Activated naive CD8-positive, alpha-beta T cell treated with anti-CD3 and anti-CD28 coated beads, Interleukin-2, amount 50 U/mL, for 16 hours (primary cell): ENCODE measurements at places on chromosomes 13 and 19.

DNA sequence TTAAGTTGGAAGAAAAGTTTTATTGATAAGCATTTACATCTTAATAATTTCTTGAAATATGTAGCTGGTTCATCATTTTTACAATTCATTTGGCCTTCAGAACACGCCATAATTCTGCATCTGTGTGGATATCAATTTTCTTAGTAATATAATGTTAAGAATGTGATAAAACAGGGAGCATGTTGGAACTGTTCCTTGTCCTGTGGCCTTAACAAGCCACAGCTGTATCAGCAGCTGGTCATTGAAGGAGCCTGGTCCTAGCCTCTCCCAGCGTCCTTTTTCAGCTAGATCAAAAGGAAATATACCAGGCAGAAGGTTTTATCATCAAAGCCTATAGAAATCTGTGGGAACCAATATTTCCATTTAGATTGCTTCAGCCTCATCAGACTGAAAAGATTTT lies 421.8 kb downstream of the SPRY2 start:
- DNase-seq: no peak

GRCh38 chr13:94896238-94896637 lies 183.9 kb upstream of the SOX21 start:
- DNase-seq: no peak

- no peak for DNase-seq
These were observed 23.5 kb downstream of the ZNF180 start for GRCh38 chr19:44476559-44477408.

DNA sequence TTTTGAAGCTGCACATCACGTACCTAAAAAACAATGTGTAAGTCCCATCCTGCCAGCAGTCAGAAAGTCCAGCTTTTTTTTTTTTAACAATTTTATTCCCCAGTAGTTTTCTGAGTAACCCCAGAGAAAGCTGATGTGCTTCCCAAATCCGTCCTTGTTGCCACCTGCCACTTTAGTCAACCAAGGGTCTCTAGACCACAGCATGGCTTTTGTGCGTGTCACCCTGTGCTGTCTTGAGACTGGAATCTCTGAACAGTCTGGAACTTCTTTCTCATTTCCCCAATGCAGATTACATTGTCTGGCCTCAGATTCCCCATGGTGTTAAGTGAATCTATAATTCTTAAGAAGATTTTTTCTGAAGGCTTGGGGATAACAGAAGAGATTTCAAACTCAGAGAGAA lies 289.2 kb upstream of the KLF12 start:
- no peak for DNase-seq

DNA sequence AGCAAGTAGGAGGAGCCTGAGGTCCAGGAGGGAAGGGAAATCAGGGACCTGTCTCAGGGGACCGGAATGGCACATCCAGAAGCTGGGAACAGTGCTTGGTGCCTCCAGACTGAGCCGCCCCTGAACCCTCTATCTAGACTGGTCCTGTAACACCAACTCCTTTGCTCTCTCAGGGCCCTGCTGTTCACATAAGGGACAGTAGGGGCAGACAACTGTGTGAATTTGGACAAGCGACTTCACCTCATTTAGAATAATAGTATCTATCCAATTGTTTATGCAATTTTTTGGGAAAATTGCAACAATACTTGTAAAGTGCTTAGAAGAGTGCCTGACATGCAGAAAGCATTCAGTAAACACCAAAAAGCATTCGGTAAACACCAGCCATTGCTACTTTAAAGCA lies 14.0 kb downstream of the SYMPK start:
- DNase-seq: no peak

DNA sequence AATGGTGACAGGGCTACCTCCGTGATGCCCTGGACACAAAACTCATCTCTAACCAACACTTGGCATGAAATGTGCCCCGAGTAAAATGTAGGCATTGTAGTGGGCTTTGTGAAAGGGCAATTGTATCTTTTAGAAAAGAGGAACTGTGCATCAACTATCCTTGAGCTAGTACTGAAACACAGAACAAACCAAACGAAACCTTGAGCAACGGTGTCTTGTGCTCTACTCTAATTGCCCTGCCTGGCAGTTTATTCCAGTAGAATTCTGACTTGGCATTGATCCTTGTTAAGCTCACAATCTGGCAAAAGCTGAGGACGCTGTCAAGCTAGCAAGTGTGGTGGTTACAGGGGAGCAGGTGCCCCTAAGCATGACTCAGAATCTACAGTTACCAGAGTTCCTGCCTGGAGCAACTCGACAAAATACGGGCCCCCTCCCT lies 707.1 kb upstream of the SPRY2 start:
- no peak for DNase-seq

DNA sequence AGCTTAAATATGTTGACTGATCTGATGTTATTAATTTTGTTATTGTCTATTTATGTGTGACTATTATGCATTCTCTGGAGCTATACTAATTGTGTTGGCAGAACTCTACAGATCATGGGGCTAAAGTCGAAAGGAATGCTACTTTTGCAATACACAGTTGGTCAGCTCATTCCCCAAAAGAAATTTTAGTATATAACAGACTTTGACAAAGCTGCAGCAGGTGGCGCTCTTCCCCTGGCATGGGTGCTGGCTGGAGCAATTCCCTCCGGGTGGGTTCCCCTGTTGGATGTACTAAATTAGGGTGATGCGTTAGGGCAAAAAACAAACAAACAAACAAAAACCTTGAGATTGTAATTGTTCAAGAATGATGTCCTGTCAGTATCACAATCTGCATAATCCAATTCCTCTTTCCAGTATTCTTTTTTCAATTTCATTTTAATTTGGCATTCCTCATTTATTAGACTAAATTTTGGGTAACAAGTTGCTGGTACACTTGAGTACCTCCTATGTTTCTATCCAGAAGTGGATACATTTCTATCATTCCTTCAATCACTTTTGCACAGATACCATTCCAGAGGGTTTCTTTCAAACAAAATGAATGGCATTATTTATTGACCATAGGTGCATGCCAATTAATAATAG lies 322.8 kb upstream of the EDNRB start:
- DNase-seq: no peak

DNA sequence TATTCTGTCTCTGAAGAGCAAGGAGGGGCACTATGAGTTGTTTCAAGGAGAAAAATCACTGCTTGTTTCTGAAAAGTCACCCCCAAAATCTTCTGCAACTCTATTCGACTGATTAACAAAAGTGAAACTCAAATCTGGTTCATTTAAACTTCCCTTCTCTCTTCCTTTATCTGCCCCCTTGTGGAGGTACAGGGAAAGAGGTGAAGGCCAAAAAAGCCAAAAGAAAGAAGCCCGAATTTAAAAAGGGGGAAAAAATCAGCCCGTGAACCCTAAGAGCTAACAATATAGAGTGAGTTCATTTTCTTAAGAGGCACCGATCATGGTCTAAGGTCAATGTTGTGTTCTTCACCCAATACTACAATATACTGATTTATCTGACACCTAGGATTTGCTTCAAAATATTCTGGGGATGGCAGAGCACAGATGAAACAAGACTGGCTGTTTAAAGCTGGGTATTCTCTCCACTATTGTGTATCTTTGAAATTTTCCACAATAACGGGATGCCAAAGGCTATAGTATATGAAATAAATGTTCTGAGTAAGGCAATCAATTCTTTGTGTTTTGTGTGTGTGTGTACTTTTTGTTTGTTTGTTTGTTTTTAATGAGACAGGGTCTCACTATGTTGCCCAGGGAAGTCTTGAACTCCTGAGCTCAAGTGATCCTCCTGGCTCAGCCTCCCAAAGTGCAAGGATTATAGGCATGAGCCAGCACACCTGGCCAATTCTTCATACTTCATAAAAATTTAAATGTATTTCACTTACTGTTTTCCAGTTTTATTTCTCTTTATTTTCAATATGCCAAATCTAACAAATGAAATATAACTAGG lies 55.0 kb upstream of the EEF1AKMT1 start:
- DNase-seq: no peak

DNA sequence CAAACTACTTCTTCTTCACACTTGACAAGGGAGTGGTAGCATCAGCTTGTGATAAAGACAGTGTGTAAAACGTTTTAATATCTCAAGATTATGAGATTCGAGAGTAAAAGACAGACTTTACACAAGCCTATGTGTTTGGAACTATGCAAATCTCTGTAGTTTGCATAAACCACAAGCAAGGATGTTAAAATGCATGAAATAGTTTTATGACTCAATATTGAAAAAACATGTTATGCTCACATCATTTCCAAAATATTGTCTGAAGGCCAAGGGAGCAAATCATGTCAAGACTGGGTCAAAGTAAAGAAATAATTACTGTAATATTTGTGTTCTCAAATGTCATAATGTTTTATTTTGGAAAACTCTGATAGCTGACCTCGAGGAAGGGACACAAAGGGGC lies 316.8 kb upstream of the KLF12 start:
- DNase-seq: no peak

GRCh38 chr13:95387733-95388207 lies 86.5 kb upstream of the ABCC4 start:
- no peak for DNase-seq

DNA sequence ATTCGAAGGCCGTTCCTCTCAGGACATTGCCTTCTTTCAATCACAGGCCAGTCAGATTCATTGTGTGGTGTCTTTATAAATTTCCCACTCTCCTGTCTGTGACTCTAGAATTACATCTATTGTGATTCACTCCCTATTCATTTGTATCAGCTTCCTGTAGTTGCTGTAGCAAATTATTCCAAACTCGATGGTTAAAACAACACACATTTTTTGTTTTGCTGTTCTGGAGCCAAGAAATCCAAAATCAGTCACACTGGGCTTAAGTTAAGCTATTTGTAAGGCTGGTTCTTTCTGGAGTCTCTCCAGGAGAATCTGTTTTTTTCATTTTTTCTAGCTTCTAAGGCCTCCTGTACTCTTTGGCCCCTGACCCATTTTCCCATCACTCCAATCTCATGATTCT lies 1487.0 kb upstream of the SLC10A2 start:
- no peak for DNase-seq

GRCh38 chr13:80599765-80600164 lies 258.8 kb upstream of the SPRY2 start:
- no peak for DNase-seq

DNA sequence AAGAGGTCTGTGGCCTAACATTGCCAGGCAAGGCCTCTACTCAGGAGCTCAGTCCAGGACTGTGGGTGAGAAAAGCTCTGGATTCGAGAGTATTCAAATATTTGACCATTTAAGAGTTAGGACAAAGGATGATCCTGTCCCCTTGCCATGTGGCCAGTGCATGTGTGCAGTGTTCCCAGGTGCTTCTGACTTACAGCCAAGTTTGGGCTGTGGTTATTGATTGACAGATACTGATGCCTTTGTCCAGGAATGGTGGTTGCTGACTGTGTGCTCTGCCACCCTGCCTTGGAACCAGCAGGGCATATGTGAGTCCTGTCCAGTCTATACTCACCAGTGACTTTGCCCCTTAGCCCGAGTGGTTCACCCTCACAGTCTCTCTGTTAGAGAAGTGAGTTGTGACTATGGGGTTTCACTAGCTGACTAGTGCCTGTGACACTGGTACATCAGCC lies 51.9 kb downstream of the GARRE1 start:
- DNase-seq: no peak

DNA sequence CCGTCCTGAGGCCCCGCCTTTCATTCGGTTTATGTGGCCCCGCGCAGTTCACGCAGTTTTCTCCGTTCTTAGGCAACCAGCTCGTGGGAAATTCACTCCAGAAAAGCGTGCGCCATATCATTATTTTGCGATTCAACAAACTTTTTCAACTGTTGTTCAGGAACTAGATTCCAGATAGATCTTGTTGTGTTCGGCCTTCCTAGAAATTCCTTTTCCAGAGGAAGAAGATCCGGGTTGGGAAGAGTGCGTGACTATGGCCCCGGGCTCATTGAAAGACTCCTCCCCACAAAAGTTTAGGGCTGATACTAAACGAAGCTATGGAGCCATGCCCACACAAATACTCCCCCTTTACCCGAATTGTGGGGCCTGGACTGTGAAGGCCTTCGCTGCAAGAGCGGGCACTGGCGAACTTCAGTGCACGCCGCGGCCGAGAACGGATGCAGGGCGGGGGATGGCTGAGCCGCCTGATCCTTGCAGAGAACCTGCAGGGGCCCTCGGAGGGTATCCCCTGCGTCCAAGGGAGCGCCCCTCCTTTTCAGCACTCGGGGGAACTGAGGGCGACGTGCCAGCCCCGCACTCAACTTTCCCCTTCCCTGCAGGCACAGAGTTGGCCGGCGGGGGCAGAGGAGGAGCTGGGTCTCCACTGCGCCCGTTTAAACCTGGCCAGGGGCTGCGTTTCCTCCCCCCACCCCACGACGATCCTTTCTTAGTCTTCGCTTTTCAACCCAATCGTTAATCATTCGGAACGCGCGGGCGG lies 904 bp upstream of the SOX1 start:
- no peak for DNase-seq

DNA sequence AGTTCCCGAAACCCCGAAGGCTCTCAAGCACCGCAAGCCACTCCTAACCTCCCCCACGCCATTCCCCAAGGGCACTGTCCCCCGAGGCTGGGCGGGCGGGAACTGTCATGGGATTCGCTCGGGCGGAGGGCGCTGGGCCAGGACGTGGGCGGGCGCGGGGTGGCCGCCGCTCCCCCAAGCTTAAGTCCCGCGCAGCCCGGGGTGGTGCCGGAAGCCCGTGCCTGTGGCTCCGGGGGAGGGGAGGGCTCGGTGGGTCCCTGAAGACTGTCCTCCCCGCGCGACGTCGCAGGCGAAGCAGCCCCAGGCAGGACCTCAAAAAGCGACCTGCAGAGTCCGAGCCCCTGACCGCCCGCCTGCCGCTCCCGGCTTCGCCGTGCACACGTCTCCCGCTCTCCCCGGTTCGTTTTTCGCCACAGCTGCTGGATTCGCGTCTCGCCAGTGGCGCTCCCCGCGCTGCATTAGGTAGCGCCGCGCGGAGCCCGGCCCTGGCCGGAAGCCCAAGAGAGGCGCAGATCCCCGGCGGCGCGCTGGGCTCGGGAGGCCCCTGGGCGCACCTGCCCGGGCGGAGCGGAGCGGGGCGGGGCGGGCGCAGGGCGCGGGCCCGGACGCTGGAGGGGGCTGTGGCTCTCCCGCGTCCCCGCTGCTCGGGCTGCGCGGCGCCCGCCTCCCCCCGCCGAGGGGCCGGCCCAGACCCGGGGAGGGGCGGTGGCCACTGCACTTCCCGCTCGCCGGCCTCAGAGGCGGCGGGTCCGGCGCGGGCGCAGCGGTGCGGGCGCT lies at the start of gene FARP1:
Gene FARP1 (plus strand): TSS at position 715 of the 777 bp plus-strand sequence. CDS start 70,149 bp downstream, outside the sequence.
- no peak for DNase-seq

- no peak for DNase-seq
These were observed 5.3 kb upstream of the MYBPC2 start for GRCh38 chr19:50427318-50427925.

DNA sequence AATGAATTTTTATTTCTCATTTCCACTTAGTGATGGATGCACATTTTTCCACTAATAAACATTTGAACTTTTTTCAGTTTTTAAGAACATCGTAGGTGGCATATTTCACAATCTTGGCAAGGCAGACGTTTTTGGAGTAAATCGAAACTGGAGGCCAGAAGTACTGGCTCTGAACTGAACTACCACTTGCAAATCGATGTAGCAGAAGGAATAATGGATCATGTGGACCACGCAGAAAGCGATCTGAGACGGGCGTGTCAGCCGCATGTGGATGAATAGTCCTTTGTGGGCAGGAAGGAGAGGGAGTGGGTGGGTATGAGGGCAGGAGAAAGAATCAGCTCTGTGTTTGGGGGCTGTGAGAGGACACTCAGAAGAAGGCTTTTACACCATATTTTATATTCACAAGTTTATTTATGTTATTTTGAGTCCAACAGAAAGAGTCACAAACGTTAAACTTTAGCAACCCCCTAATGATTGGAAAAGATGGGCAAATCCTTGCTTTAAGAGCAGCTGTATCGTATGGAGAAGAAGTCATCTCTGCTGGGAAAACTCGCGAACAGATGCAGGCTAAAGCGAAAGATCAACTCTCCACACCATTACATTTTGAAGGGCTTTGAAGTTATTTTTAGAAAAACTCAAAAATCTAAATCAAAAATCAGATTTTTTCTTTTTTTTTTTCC lies 90.5 kb downstream of the COL4A2 start:
- no peak for DNase-seq

- DNase-seq: no peak
These were observed 3.8 kb upstream of the TSHZ3 start for GRCh38 chr19:31352782-31353651.
